Activated CD4-positive, alpha-beta T cell treated with anti-CD3 and anti-CD28 coated beads, Interleukin-2, amount 50 U/mL, for 1 hour (primary cell): ENCODE measurements at places on chromosomes 4 and X.

DNA sequence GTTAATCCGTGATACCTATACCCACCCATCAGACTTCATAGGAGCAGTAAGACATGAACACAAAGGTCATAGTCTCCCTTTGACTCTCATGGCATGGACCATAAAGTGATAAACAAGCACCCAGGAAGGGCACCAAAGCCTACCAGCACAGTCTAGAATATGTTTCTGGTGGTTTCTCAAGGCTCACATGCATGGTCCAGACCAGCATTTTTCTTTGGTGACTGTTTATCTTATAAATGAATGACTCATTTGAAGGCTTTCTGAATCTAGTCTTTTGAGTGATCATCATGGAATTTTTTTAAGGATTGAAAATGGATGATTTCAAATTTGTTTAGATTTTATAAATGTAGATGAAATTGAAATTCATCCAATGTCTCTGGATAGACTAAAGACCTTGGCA is 32.0 kb upstream of the AMELX start:
- no peak for DNase-seq

DNA sequence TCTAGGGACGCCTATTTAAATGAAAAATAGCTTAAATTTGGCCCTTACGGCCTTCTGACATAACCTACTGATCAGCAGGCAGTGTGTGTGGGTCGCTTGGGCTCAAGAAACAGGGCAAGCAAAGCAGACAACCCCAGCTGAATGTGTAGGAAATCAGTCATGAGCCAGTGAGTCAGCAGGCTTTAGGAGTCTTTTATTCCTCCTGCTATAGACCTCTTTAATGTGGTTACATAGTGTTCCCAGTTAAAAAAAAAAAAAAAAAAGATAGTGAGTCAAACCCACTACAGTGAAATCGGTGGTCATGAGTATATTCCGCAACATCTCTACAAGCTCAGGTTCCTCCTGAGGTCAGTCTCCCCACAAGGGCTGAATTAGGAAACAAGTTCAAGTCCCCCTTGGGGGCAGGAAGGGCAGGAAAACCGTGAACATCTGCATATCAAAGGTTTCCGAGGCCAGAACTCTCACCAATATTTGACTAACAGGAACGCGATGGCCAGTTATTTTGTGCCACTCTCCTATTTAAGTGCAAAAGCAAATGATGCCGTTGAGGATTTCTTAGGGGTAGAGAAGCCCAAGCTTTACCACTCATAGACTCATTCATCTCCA is 32.7 kb downstream of the ACSL1 start:
- DNase-seq, result peak; percentile 14

- no peak for DNase-seq
Measured at GRCh38 chrX:96455078-96455477, 229.6 kb upstream of the DIAPH2 start.

GRCh38 chr4:100895556-100896197 is 377.9 kb upstream of the EMCN start:
- no peak for DNase-seq

- DNase-seq, result no peak
Measured at GRCh38 chr4:185914583-185915199, 102.7 kb upstream of the SORBS2 start.

- DNase-seq, result no peak
Measured at GRCh38 chr4:152539556-152540292, 3.8 kb upstream of the FBXW7 start.

DNA sequence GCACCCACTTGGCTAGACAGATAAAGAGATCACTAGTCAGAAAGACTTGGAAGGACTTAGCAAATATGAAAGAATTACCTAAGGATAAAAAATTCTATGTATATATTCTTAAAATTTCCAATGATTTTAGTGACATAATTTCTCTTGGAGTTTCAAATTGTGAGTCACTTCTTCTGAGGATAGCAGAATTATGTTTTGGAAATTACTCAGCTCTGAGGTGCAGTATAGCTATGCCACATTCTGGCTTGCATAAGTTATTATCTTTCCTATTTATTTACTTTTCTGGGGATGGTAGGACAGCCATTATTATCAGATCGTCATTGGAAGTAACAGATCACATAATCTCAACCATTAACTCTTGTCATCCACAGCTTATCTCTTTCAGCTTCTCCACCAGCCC is 853.5 kb downstream of the TRIML1 start:
- DNase-seq, result no peak

DNA sequence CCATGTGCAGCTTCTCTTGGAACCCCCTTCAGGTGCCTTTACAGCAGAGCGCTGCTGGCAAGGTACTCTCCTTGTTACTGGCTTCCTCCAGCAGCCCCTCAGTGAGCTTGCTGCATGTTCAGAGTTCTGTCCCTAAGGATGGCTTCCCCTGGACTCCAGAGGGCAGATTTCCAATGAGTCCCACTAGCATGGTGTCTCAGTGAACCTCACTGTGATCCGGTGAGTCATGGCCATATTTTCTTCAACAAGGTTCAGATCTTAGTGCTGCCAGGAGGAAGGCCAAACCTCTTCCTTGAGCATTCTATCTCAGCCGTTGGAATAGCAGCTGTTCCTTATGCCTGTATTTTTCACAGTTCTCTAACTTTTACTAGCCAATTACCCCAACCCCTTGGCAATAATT is 98.8 kb downstream of the CASK start:
- no peak for DNase-seq

GRCh38 chr4:38017609-38018008 is 57.4 kb downstream of the PTTG2 start:
- DNase-seq, result no peak

- no peak for DNase-seq
Measured at GRCh38 chr4:149345424-149345823, 470.2 kb downstream of the IQCM start.

GRCh38 chr4:37999000-37999716 is 39.0 kb downstream of the PTTG2 start:
- DNase-seq, result no peak

DNA sequence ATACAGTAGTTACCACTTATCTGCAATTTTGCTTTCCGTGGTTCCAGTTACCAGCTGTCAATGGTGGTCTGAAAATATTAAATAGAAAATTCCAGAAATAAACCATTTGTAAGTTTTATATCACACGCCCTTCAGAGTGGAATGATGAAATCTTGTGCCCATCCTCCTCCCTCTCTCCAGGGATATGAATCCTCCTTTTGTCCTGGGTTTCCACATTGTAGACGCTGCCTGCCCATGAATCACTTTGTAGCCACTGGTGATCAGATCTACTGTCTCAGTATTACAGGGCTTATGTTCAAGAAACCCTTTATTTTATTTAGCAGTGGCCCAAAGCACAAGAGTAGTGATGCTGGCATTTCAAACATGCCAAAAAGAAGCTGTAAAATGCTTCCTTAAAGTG is 198.6 kb downstream of the KCNIP4 start:
- no peak for DNase-seq

DNA sequence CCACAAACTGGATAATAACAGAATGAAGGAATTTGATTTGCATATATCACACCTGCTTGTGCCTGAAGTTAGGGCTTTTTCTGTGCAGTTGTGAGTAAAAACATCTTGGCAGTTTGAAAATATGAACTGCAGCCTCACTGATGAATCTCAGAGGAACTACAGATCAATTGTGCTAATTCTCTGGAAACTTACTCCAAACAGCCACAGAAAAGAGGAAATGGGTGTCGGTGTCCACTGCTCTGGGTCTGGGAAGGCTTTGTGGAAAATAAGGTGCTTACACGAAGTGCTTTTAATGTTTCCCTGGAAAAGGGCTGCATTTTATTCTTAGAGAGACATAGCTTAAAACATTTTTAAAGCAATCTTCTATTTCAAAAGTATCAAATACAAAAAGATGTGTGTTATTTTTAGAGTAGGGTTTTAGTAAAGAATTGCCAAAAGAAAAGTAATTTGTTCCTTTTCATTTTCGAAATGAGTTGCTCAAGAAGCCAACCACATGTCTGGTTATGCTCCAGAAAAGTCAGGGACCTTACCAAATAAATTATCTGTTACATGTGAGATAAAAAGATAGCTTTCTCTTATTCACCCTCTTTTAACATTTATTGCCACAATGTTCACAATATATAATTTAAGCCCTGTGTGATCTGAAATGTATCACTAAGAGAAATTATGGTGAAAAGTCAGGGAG is 240.1 kb downstream of the FRAS1 start:
- DNase-seq, result no peak
